Upper lobe of left lung (tissue), 6 donors: ENCODE measurements at places on chromosomes 3 and 15. TPM values are rescaled to one million over a fixed set of nuclear protein-coding genes. Genes with fewer than 3 reads are reported as not detected.

Gene LDHAL6B
- total RNA-seq: not detected

Gene RAB8B
- 15.7 TPM for total RNA-seq

Gene ACY1
- total RNA-seq: 45.8 TPM

Gene CD200
- total RNA-seq: 3.4 TPM

Gene CCDC33
- total RNA-seq: 4.2 TPM

Gene GUCA1C
- not detected for total RNA-seq

Gene ACAN
- not detected for total RNA-seq

DNA sequence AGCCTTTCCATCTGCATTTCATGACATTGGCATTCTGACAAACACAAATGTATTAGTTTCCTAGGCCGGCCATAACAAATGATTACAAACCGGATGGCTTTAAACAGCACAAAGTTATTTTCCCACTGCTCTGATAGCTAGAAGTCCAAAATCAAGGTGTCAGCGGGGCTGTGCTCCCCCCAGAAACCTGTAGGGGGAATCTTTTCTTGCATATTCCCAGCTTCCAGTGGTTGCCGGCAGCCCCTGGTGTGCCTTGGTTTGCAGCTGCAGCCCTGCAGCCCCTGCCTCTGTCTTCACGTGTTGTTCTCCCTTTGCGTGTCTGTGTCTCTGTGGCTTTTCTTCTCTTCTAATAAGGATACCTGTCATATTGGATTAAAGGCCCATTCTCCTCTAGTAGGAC, 79.0 kb upstream of the CDV3 start:
- no peak for DNase-seq

- DNase-seq: no peak
These were observed 951 bp downstream of the POMGNT2 start for GRCh38 chr3:43104660-43105595.

DNA sequence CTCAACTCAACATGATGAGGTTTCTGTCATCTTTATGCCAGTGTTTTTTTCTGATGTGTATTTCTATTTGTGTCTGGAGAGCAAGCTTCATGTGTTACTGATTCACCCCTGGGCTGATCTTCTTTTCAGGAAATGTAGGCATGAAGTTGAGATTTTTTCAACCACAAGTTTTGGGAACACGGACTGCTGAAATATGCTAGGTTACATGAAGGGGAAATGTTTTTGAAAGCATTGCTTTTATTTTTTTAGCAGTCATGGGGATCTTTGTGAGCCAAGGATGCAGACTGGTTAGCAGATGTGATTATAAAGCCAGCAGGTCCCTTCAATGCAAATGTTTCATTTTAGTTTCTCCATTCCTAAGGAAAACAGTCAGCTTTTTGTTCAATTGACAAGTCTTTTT, 219.3 kb upstream of the COL8A1 start:
- DNase-seq: no peak

DNA sequence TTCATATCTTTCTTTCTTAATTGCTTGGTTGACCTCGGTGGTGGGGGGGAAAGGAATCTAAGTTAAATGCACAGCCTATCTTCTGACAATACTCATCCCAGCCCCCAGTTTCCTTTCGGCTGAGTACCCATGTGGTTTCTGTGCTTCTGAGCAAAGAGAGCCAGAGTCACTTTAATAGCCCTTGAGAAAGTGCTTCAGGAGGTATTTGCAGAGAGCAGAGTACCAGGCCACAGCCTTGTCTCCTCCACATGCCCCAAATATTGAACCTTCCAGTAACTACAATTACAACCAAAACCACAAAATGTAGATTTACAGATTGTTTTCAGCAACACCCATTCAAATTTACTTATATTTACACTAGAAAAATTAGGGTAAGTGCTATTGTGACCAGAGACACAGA, 647.4 kb downstream of the NR2F2 start:
- DNase-seq: no peak

- DNase-seq: no peak
These were observed 17.0 kb downstream of the SYNM start for GRCh38 chr15:99121691-99122410.

- DNase-seq: no peak
These were observed 11.7 kb downstream of the RBM5 start for GRCh38 chr3:50100386-50100785.

DNA sequence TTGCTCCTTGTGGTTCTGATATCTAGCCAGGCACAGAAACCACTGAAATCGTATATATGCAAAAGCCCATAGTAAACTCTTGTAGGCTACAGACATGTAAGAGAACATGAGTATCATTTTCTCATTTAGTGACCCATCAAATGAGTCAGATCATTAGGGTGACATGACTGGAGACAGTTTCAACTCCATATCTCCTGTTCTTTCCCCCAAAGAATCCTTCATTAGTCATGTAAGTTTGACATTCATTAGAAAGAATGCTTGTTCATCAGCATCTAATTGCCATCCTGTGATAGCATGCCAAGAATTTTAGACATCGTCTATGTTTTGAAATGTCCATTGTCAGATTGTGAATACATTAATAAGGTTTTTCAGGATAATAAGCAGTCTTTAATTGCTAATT, 264.9 kb upstream of the TPM1 start:
- DNase-seq: no peak

DNA sequence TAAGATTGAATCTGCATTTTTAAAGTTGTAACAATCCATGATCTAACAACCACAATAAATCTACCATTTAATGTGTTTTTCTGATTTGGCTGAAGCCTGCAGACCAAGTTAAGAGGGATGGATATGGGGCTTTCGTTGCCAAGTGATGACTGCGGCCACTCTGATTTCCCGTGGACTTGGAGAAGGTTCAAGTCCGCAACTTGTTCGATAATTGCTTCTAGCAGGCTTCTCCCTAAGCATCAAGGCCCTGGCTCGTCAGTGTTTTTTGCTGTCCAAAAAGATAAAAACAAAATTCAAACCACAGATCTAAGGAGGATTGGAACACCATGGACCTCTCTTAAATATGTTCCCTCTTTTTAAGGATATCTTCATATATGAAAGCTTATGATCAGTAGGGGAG, 256.6 kb downstream of the CNTN3 start:
- DNase-seq: no peak

DNA sequence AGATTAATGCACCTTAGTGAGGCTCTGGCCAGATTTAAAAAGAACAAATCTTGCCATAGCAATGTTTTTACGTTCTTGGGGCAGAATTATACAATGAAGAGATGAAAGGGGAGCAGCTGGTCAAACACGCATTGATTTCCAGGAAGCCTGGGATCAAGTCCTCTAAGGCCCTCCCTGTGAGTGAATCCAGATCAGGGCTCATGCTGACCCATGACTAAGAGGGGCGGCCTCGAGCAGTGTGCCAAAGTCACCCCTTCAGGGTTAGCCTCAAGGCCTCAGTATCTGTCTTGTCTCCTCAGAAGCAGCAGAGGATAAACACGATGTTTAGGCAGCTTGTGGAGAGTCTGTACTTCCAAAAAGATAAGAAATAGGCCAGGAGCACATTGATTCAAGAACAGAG, 9.3 kb upstream of the RBP1 start:
- no peak for DNase-seq

DNA sequence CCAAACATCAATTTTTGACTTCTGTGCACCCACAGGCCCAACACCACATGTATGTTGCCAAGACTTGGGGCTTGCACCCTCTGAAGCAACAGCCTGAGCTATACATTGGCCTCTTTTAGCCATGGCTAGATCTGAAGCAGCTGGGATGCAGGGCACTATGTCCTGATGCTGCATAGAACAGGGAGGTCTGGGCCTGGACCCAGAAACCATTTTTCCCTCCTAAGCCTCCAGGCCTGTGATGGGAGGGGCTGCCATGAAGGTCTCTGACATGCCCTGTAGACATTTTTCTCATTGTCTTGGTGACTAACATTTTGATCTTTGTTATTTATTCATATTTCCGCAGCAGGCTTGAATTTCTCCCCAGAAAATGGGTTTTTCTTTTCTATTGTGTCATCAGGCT, 330.0 kb downstream of the PYDC2 start:
- no peak for DNase-seq

- no peak for DNase-seq
These were observed at the start of gene CD96 for GRCh38 chr3:111541911-111542483. TSS of gene CD96 (plus strand) at chr3:111542197. CDS start at chr3:111542249, 52 bp downstream.

DNA sequence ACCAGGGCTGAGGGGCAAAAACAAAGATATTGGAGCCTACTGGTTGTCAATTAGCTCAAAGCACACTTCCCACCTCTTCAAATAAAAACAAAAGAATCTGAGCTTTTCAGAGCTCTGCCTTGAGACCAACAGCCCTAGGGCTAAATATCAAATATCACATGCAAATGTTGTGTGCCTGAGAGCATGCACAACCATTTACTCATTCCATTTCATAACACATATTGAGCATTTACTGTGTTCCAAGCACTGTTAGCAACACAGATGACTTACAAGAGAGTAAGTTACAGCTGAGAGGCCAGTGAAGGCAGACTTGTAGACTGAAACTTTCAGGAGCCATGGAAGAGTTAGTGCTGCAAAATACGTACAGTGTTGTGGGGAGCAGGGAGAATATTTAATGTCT, 222.4 kb downstream of the CPNE4 start:
- no peak for DNase-seq

DNA sequence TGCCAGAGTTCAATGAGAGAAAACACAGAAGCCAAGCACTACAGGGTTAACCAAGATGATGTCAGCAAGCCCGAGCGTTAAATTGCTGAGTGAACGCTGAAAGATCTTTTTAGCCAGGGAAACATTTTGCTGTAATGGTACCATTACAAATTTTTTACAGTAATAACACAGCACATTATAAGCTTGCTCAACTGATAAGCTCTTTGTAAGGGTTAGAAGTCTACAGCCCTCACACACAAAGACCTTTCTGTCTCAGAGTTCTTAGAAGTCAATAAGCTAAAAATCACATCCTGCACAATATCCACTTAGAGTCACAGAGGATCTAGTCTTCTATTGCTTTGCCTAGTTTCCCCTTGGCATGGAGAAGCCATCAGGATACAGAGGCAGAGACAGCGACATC, 29.9 kb downstream of the CHSY1 start:
- no peak for DNase-seq

GRCh38 chr15:28044121-28044672, 54.9 kb downstream of the OCA2 start:
- no peak for DNase-seq

DNA sequence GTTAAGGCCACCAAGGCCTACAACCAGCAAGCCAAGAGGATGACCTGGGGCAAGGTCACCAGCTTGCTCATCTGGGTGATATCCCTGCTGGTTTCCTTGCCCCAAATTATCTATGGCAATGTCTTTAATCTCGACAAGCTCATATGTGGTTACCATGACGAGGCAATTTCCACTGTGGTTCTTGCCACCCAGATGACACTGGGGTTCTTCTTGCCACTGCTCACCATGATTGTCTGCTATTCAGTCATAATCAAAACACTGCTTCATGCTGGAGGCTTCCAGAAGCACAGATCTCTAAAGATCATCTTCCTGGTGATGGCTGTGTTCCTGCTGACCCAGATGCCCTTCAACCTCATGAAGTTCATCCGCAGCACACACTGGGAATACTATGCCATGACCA, 3.6 kb downstream of the CXCR6 start:
- DNase-seq: no peak
